ENCODE measurements at places on chromosomes 2 and 18.

GRCh38 chr2:56508662-56509061, 324.9 kb downstream of the CCDC85A start:
- DNase-seq: no peak

GRCh38 chr2:54067851-54068375, 47.5 kb upstream of the ACYP2 start:
- DNase-seq: no peak

GRCh38 chr18:79434607-79435401, 39.1 kb downstream of the NFATC1 start:
- DNase-seq: no peak

DNA sequence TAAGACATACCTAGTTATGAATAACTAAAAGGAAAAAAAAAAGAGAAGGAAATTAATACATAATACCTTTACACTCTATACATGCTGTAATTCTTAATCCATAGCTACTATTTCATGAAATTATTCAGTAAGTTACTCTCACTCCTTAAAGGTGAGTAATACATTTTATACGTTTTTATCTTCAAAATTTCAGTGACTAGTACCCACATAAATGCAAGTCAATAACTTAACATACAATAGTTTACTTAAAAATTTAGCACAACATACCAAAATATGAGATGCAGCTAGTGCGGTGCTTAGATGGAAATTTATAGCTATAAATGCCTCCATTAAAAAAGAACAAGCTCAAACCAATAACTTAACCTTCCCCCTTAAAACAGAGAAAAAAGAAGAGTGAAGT, 36.0 kb upstream of the DTNB start:
- DNase-seq: no peak

DNA sequence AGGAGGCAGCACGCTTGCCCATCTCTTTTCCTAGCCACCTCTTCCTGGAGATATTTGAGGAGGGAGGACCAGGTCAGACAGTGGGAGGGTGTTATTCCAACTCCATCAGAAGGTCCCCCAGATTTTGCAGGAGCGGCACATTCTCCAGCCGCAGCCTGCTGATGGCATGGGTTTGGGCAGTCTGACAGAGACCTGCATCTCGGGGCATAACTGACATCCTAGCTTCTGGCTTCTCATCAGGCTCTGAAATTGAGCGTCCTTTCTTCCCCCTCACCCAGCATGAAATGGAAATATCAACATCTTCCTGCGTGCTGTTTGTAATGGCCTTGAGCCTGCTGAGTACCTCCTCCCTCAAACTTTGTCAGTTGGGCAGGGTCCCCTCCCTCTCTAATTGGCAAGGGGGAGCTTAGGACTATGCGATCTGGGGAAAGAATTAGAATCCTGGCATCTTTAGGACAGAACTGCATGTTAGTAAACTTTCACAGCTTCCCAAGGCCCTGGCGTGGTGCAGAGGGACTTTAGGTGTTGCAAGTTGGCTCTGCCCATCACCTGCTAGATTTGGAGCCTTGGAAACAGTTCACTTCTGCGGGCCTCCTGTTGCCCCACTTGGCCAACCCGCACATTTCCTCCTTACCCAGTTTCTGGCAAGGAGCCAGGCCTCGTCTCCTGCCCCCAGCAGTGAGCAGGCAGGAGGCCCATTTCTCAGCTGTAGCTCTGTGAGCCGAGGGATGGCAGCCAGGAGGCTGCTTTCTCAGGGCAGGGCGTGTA, 2.2 kb downstream of the ITM2C start:
- DNase-seq: no peak

- DNase-seq: no peak
Measured at GRCh38 chr2:53941749-53942148, 29.0 kb downstream of the PSME4 start.

- DNase-seq: no peak
Measured at GRCh38 chr2:175017618-175018414, 12.6 kb upstream of the CHN1 start.

- DNase-seq: no peak
Measured at GRCh38 chr2:36780231-36780839, 83.8 kb downstream of the VIT start.

GRCh38 chr18:31683106-31683505, 1.3 kb downstream of the B4GALT6 start:
- DNase-seq: no peak

DNA sequence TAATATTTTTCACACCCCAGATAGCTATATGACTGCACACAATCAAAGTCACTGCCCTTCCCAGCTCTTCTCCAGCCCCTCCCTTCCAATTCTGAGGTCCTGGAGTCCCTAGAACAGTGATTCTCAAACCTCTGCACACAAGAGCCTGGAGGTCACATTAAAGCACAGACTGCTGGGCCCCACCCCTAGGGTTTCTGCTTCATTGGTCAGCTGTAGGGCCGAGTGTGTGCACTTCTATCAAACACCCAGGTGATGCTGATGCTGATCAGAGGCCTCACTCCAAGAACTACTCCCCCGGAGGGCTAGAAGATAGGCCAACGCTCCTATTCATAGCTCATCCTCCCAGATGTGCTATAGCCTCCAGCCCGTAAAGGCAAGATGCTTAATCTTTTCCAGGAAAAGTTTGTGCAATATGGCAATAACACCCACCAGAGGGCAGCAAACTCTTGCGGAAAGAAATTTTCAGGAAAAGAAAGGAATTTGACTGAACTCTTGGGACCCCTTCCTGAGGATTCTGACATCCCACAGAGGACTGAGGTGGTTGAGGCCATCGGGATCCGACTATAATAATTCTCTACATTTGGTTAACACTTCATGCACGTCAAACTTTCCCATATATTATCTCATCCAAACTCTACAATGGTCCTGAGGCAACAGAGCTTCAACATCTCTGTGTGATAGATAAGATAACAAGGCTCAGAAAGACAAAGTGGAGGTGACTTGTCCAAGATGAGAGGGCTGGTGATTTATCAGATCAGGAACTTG, 194.2 kb upstream of the PKDCC start:
- DNase-seq: no peak

- no peak for DNase-seq
Measured at GRCh38 chr2:44979581-44979980, 29.7 kb downstream of the SIX2 start.

GRCh38 chr18:49250816-49251388, 209.5 kb downstream of the DYM start:
- DNase-seq: no peak

DNA sequence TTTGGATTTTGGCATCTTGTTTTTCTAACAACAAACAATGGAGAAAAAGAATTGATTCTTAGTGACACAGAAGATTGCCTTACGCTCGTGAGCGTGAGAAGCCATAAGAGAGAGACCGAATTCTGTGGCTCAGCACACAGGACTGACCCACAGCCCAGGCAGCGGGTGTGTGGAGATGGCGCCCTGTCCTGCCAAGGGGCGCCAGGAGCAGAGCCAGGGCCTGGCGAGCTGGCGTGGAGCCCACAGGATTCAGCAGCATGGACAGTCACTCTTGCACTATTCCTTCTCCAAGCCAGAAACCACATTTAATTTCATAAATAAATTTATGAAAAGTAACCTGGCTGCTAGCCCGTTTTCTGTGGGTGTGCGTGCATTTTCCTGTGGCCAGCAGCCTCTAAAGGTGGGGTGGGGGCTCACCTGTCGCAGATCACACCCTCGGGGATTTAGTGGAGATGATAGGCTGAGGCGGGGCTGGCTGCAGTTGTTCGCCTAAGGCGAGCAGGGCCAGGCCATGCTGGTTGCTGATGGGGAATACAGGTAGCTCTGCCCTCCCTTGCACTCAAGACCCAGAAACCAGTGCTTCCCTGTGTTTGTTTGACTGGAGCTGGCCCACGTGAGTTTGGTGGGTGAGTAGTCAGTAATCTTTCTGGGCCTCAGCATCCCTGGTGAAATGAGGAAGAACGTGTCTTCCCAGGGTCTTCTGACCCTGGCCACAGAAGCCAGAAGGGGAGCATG, 46.2 kb downstream of the FAM168B start:
- DNase-seq: no peak

- no peak for DNase-seq
Measured at GRCh38 chr2:211463397-211463796, 907.0 kb downstream of the CPS1 start.

GRCh38 chr18:50161597-50162205, 33.2 kb downstream of the MYO5B start:
- DNase-seq: no peak

- no peak for DNase-seq
Measured at GRCh38 chr2:113224647-113225236, 51.0 kb downstream of the PSD4 start.

- DNase-seq: no peak
Measured at GRCh38 chr2:8219631-8220355, 462.1 kb upstream of the ID2 start.

DNA sequence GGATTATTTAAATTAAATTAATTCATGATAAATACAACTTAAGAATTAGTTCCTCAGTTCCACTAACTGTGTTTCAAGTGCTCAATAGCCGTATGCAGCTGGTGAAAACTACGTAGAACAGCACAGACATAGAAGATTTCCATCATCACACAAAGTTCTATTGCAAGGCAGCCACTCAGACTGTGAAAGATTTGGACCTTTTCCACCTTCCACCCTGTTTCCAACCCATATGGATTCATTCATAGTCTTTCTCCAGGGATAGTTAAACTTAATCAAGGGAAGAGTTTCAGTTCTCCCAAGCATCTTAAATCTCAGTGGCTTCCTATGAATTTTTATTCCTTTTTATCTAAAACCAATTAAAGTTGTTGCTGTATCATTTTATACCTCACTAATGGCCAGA, 2030.8 kb downstream of the SUCLG1 start:
- DNase-seq: no peak

DNA sequence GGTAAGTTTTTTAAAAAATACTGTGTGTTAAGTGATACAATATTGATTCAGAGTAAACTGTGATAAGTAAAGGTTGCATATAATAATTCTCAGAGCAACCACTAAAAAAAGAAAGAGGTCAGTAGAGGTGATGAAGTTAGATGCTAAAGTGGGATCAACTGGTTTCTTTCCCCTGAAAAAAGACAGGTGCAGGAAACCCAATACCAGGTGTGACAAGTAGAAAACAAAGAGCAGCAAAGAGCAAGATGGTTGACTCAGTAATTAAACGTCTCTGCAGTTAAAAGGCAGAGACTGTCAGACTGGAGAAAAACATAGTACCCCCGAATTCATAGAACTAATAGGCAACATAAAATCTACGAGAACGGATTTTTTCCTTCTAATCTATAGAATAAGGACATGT, 128.3 kb downstream of the ATP9B start:
- DNase-seq: no peak

DNA sequence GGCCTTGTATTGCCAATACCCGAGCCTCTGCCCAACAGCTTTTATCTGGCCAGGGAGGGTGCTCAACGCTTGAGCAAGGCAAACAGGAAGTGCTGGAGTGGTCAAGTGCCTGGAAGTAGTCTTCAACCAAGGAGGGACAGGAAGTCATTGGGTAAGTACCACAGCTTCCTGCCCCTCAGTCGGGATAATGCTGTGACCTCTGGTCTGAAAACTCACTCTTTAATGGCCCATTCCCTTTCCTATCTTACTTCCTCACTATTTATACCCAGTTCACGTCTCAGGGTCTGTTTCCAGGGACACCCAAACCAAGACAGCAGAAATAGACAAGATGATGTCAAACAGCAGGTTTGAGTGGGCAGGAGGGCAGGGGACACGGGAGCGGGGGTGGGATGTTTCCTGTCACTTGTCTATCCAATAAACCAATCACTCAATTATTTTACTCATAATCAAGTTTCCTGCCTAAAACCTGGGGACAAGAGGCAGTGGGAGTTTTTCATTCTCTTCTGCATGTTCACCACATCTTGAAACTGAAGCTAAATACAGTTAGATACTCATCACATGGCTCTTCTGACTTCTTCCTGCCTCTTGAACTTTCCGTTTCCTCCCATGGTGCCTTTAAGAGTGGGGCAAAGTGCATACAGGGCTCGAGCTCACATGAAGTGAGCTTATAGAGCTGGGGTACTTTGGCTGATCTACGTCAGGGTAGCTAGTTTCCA, 68.9 kb upstream of the CAB39 start:
- DNase-seq: no peak

GRCh38 chr2:65710779-65711295, 278.4 kb upstream of the SPRED2 start:
- no peak for DNase-seq

GRCh38 chr2:36740061-36740460, 43.6 kb downstream of the VIT start:
- DNase-seq: no peak

DNA sequence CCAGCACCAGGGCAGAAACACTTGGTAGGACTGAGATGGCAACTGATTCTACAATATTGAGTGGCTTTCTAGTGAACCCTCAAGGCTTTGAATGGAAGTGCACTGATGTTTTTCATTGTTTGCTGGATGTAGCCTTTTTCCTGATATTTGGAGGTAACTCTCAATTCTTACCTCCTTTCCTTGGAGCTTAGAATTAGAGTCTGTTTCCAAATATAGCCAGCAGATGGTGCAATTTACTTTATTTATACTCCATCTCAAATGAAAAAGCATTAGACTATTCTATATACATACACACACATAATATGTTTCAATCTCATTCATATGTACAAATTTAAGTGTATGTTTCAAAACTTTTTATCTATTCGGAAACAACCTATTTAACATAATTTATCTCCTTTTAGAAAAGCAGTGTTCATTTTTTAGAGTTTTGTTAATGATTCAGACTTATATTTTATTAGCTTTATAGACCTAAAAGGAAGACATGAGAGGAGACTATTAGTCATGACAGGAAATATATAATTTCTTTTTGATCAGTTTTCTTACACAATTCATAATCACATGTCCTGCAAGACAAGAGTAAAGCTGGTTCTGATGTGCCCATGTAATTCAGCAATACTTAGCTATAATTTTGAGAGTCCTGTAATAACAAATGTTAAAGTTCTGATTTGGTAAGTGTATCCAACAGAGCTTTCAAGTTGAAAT, 124.8 kb downstream of the NUP35 start:
- DNase-seq: no peak

DNA sequence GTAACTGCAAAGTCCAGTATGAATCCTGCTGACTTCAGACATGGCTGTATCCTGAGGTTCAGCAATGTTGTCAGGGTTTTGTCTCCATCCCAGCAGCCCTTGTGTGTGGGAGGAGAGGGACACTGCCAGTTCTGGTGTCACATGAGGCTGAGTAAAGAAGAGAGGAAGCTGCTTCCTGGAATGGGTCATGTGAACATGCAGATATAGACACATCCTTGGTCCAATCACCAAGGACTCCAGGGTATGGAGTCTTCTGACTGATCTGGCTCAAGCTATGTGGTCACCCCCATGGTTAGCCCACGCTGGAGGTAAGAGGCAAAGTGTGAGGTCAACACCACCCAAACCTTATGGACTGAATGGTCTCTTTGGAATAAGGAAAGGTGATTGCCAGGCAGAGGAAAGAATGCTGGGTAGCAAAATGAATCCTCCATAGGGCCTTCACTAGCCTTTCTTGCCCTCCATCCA, 134.4 kb upstream of the SLC1A4 start:
- DNase-seq: no peak

GRCh38 chr18:38329145-38329544, 763.5 kb upstream of the CELF4 start:
- no peak for DNase-seq

DNA sequence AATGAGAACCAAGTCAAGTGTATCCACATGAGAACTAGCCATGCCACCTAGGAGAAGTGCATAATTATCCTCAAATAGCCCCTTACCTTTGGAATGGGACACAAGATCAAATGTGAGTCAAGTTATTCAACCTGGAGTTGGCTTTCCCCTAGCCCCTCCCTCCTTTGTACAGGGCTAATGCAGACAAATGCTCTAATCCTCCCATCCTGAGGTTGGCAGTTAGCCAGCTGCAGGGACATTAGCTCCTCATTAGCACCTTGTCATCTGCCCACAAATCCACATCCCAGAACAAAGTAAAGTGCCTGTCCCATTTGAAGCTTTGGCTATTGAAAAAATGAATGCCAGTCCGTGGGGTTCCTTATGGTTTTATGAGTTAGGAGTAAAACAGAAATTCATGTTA, 294.1 kb upstream of the FANCL start:
- no peak for DNase-seq

All from esophagus squamous epithelium (tissue), 5 donors.